G401 (cell line): ENCODE measurements at places on chromosomes 3 and 15. TPM values are rescaled to one million over a fixed set of nuclear protein-coding genes. Genes with fewer than 3 reads are reported as not detected.

DNA sequence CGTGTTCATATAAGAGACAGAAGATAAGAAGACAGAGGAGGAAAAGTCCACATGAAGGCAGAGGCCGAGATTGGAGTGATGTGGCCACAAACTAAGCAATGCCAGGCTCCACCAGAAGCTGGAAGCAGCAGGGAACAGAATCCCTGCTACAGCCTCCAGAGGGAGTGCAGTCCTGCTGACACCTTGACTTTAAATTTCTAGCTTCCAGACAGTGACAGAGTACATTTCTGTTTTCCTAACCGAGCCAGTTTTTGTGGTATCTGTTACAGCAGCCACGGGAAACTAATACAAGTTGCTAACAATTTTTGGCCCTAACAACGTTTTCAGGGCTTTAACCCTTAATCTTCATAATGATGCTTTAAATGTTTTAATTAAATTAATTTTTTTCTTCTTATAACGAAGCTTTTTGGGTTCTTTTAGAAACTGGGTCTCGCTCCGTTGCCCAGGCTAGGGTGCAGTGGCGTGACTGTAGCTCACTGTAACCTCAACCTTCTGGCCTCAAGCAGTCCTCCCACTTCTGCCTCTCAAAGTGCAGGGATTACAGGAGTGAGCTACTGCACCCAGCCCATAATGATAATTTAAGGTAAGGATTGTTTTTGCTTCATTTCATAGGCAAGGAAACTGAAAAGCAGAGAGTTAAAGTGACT, 202.3 kb upstream of the PROK2 start:
- no peak for DNase-seq

Gene LRRC3B
- total RNA-seq: not detected in 2 replicates

DNA sequence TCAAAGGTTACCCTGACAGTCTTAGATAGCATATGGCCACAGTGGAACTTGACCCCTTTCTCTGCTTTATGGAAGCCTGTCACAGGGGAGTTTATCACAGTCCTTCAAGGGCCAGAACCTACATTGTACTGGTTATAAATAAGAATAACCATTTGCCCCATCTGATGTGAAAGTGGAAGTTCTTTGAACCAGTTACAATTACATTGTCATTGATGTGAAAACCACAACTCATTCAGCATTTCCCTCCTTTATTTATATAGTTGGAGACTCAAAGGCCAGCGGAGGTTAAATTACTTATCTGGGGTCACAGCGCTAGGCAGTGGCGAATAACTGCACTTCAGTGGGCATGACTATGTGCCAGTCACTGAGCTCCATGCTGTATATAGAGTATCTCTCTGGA, 60.5 kb upstream of the TBC1D5 start:
- DNase-seq: no peak

- DNase-seq: no peak
Measured at GRCh38 chr3:69806735-69807438, 67.6 kb downstream of the MITF start.

GRCh38 chr3:122100591-122101463, 45.7 kb downstream of the CD86 start:
- no peak for DNase-seq

- DNase-seq: no peak
Measured at GRCh38 chr3:170003881-170004356, 33.9 kb upstream of the GPR160 start.

GRCh38 chr3:20353286-20353685, 167.3 kb upstream of the SGO1 start:
- DNase-seq: no peak

Gene MLF1
- 58.3 and 91.5 TPM in 2 replicates for total RNA-seq
